ENCODE measurements at places on chromosomes 4 and X. TPM values are rescaled to one million over a fixed set of nuclear protein-coding genes. Genes with fewer than 3 reads are reported as not detected.

GRCh38 chrX:131907488-131908314 lies 115.4 kb upstream of the STK26 start:
- no peak for DNase-seq

GRCh38 chr4:105978684-105979296 lies 83.5 kb downstream of the NPNT start:
- DNase-seq: no peak

The SFRP2 gene
- total RNA-seq: 71.3 TPM

DNA sequence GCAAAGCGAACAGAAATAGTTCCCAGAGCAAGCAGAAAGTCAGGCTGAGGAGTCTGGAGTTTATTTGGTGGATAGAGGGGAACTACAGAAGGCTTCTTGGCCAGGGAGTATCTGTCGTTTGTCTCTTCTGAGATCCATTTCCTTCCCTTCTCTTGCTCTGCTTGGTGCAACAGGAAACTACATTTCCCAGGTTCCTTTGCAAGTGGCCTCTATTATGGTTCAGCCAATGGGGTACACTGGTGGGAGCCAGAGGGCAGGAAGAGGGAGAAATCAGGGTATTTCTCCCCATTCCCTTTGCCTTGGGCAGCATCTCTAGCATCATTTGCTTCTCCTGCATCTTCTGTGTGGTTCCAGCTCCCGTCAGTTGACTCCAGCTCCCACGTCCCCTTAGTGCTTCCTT lies 142.1 kb downstream of the BCOR start:
- no peak for DNase-seq

DNA sequence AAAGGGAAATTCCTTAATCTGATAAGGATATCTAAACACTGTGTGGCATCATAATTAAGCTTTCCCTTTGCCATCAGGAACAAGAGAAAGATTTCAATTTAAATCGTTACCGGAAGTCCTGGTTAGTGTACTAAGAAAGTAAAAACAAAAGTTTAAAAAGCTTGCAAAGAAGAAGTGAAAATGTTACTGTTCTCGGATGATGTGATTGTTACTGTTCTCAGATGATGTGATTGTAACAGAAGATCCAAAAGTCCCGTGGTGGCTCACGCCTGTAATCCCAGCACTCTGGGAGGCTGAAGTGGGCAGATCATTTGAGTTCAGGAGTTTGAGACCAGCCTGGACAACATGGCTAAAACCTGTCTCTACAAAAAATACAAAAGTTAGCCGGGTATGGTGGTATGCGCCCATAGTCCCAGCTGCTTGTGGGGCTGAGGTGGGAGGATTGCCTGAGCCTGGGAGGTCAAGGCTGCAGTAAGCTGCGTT lies 62.5 kb downstream of the RGS12 start:
- no peak for DNase-seq

The TCEAL7 gene
- total RNA-seq: 11.3 TPM

GRCh38 chr4:17155486-17155885 lies 257.0 kb upstream of the LDB2 start:
- no peak for DNase-seq

- DNase-seq: no peak
These were observed 44.6 kb upstream of the FGFBP2 start for GRCh38 chr4:16007471-16008095.

DNA sequence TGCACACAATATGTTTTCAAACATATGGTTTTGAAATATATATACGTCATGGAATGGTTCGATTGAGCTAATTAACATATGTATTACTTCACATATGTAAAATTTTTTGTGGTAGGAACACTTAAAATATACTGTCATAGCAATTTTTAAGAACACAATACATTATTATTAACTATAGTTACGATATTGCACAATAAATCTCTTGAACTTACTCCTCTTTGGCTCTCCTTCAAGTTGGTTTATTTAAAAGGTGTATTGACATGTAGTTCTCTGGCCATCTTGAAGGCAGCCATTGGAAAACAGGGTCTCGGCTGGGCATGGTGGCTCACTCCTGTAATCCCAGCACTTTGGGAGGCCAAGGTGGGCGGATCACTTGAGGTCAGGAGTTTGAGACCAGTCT lies 53.8 kb downstream of the CASP3 start:
- DNase-seq: no peak

DNA sequence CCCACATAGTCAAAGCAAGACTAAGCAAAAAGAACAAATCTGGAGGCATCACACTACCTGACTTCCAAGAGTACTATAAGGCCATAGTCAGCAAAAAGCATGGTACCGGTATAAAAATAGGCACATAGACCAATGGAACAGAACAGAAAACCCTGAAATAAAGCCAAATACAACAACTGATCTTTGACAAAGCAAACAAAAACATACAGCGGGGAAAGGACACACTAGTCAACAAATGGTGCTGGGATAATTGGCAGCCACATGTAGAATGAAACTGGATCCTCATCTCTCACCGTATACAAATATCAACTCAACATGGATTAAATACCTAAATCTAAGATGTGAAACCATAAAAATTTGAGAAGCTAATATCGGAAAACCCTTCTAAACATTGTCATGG lies 819.3 kb upstream of the FRG1 start:
- no peak for DNase-seq

DNA sequence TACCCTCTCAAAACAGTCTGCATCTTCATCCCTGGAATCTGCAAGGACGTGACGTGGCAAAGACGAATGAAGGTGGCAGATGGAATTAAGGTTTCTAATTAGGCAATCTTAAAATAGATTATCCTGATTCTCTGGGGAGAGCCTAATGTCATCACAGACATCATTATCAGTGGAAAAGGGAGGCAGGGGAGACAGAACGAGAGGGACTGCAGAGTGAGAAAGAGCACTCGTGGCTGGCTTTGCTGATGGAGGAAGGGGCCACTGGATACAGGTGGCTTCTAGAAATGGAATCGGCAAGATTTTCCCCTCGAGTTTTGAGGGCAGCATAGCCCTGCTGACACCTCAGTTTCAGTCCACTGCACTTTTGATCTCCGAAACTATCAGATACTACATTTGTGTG lies 110.6 kb downstream of the ASMT start:
- DNase-seq: no peak

DNA sequence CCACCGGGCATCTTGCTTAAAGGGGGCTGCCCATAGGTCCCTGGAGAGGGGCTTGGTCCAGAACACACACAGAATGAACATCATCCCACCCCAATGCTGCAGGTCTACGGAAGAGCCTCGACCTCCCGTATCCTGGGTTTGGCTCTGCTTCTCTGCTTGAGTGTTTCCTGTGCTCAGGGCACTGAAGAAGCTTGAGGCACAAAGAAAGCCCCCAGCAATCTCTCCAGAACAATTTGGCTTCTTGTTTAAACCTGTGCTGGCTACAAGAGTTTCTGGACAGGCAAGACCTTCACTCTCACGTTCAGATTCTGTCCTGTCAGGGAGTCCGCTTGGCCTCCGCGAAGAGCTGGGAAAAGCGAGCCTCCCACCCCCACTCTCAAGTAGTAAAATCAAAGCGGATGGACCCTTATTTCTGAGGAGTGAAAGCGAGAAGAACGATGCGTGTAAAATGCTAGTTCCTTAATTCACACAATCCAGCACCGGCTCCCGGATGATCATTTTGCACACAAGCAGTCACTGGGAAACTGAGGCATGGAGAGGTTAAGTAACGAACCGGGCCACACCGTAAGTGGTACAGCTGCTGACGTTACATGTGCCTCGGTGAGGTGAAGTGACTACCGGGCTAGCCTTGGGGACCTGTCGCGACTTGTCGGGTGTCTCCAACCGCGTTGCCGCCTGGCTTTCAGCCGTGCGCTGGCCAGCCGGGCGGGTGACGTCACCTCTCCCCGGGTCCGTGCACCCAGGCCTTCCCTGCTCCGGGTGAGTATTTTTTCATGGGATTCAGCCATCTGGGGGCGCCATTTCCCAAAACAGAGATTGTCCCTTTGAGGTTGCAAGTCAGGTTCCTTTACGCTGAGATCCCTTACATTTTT lies 3.1 kb upstream of the SFRP2 start:
- DNase-seq: peak; percentile 92

The EMCN gene
- 8.7 TPM for total RNA-seq

DNA sequence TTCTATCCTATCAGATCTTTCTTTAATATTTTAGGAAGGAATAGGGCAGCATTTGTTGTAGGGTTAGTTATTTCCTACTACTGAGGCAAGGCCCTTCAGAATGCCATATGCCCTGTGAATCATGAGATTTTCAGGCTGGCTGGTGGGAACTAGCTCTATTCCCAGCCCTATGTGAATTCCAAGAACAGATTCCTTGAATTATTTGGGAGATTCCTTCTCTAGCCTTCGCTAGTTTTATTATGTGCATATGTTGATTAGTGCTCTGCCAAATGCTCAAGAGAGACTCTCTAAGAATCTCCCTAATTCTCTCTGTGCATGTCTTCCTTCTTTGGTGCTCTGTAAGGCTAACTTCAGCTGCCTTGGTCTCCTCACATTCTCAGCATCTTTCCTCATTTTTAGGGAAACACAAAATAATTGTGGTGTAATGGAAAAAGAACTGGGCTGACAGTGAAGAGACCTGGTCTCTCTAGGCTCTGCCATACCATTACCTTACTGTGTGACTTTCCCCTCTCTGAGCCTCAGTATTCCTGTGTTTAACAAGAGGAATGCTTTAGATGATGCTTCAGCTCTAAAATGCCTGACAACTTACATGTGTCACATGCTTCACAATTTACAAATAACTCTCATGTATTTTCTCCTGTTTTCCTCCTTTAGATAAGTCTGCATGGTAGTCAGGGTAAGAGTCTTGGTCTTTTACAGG lies 79.7 kb downstream of the VMA21 start:
- peak; percentile 34 for DNase-seq

Data from umbilical cord (tissue), 2 donors.